Upper lobe of left lung (tissue), 6 donors: ENCODE measurements at places on chromosomes 2 and 18. TPM values are rescaled to one million over a fixed set of nuclear protein-coding genes. Genes with fewer than 3 reads are reported as not detected.

- no peaks in the 10 kb centered on the region for H3K27me3 ChIP-seq
- H3K36me3 ChIP-seq, result peaks cover 48% of the 10 kb centered on the region
- no peak overlapping the region for H3K27ac ChIP-seq
- no peak overlapping the region for H3K4me3 ChIP-seq
- peak; percentile 42 for DNase-seq
These were observed 16.3 kb downstream of the VPS4B start for GRCh38 chr18:63405986-63406385.

DNA sequence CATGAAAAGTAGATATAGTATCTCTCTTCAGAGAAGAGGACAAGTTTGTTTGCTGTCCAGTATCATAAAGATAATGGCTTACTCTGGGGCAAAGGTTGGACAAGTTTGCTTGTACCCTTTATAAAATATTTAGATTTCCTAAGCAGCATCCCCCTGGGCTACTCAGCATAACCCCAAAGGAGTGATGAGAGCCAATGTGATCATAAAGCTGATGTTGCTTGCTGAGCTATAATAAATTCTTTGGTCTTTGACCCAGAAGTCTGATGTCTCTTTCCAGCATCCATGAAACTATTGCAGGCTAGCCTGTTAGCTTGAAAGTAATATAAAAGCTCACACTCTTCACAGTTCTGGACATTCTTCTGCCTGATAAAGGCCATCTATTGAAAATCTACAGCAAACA is 138.3 kb upstream of the STON1 start:
- H3K27me3 ChIP-seq, result no peaks in the 10 kb centered on the region
- no peaks in the 10 kb centered on the region for H3K4me1 ChIP-seq

DNA sequence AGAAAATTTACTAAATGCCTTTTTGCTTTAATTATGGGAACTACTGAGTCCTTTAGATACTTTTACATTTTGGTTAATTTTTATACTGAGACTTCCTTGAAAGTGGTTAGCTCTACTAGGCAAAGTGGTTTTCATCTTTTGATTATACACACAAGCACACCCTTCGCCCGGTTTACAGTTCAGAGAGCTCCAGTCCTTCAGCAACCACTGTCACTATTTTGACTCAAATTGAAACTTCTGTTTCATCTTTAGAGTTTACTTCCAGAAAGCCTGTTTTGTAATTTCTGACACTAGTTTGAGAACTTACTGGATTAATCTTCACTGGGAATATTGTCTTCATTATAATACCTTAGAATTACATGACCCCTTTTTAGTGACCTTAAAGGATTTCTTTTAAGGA is 140.3 kb upstream of the FOSL2 start:
- H3K36me3 ChIP-seq, result no peaks in the 10 kb centered on the region
- no peaks in the 10 kb centered on the region for H3K27me3 ChIP-seq
- H3K4me1 ChIP-seq, result no peaks in the 10 kb centered on the region
- DNase-seq, result no peak
- no peak overlapping the region for H3K4me3 ChIP-seq

DNA sequence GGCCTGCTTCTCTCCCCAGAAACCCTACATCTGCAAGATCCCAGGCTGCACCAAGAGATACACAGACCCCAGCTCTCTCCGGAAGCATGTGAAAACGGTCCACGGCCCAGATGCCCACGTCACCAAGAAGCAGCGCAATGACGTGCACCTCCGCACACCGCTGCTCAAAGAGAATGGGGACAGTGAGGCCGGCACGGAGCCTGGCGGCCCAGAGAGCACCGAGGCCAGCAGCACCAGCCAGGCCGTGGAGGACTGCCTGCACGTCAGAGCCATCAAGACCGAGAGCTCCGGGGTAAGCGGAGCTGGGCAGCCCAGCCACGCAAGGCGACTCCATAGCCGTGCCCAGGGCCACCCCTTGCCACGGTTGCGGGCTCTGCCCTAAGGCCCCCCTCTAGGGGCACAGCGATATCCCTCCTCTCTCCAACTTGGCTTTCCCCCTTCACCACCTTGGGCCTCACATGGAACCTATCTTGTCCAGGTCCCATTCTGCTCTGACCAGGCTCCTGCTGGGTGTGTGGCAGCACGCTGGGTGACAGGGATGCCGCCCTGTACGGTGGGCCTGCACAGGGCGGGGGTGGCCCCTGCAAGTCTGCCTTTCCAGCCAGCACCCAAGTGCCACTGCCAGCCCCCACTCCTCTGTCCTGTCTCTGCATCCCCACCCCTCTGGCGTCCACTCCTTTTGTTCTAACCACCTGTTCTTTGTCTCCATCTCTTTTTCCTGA is 248.9 kb downstream of the GLI2 start:
- no peak overlapping the region for H3K4me3 ChIP-seq
- H3K4me1 ChIP-seq, result no peaks in the 10 kb centered on the region
- no peaks in the 10 kb centered on the region for H3K36me3 ChIP-seq
- DNase-seq, result no peak
- no peak overlapping the region for H3K27ac ChIP-seq

- no peaks in the 10 kb centered on the region for H3K36me3 ChIP-seq
- no peak overlapping the region for H3K27ac ChIP-seq
- no peaks in the 10 kb centered on the region for H3K27me3 ChIP-seq
These were observed 32.6 kb downstream of the CREG2 start for GRCh38 chr2:101354420-101355311.

- no peaks in the 10 kb centered on the region for H3K4me1 ChIP-seq
- H3K36me3 ChIP-seq, result no peaks in the 10 kb centered on the region
- DNase-seq, result no peak
- H3K27me3 ChIP-seq, result no peaks in the 10 kb centered on the region
- no peak overlapping the region for H3K27ac ChIP-seq
These were observed 878.8 kb downstream of the TSN start for GRCh38 chr2:122634256-122634655.

DNA sequence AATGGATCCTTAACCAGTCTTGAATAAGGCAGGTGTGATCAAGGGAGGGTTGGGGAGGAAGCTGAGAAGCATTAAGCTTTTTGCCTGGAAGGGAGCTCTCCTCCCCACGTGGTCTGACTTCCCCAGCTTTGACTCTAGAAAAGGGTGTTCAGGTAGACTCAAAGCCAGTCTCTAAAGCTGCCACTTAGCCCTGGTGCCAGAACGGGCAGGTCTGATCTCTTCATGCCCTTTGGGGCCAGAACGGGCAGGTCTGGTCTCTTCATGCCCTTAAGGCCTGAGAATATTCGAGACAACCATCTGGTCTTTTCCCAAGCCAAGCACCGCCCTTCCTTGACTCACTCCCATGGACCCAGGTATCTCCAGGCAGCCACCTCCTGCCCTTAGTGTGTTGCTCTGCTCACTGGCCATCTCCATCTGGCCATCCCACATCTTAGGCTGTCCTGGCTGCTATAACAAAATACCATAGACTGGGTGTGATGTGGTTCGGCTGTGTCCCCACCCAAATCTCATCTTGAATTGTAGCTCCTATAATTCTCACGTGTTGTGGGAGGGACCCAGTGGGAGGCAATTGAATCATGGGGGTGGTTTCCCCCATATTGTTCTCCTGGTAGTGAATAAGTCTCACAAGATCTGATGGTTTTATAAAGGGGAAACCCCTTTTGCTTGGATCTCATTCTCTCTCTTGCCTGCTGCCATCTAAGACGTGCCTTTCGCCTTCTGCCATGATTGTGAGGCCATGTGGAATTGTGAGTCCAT is 59.4 kb downstream of the SNORC start:
- H3K4me3 ChIP-seq, result no peak overlapping the region
- no peaks in the 10 kb centered on the region for H3K36me3 ChIP-seq
- DNase-seq, result no peak
- peaks cover 27% of the 10 kb centered on the region for H3K4me1 ChIP-seq
- H3K27ac ChIP-seq, result no peak overlapping the region

GRCh38 chr2:15745907-15746702 is 154.4 kb downstream of the DDX1 start:
- H3K36me3 ChIP-seq, result no peaks in the 10 kb centered on the region
- no peak overlapping the region for H3K4me3 ChIP-seq
- no peaks in the 10 kb centered on the region for H3K27me3 ChIP-seq
- no peak overlapping the region for H3K27ac ChIP-seq
- peaks cover 6% of the 10 kb centered on the region for H3K4me1 ChIP-seq

DNA sequence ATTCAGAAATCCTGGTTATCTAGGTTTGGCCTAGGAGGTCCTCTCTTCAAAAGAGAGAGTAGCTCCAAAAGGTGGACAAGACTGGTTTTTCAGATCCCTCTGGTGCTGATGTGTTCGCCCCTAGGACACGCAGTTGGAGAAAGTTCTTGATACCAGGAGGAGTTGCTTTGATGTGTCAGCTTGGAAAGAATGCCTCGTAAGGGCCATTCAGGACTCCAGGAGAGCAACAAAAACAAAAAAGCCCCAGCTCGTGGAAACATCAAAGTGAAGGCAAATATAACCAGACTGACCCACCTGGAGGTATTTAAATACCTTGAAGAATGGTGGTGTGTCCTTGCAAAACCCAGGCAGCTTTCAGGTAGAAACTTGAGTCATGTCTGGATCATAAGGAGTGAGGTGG is 12.5 kb upstream of the LBH start:
- no peak overlapping the region for H3K27ac ChIP-seq
- H3K36me3 ChIP-seq, result no peaks in the 10 kb centered on the region
- H3K4me3 ChIP-seq, result no peak overlapping the region
- no peak for DNase-seq
- no peaks in the 10 kb centered on the region for H3K4me1 ChIP-seq

DNA sequence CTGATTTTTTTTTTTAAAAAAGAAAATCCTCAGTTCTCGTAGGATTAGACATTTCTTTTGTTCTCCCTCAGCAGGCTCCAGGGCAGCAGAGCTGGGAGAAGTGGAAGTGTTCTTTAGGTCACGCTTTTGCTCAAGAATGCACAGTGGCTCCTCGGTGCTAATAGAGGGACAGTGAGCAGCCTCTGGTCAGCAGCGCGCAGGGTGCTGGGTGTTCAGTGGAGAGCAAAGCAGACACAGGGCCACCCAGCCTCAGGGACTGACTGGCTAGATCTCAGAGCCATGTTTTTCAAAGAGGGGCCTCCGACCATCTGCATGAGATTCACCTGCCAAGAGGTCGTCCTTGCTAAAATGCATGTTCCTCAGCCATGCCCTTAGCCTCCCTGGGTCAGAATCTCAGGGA is 218.8 kb downstream of the HAUS1 start:
- H3K4me1 ChIP-seq, result no peaks in the 10 kb centered on the region
- DNase-seq, result no peak
- no peak overlapping the region for H3K4me3 ChIP-seq

GRCh38 chr2:6975988-6976387 is 58.8 kb downstream of the RNF144A start:
- H3K27ac ChIP-seq, result no peak overlapping the region
- H3K4me3 ChIP-seq, result no peak overlapping the region
- H3K27me3 ChIP-seq, result no peaks in the 10 kb centered on the region
- peaks cover 23% of the 10 kb centered on the region for H3K4me1 ChIP-seq

DNA sequence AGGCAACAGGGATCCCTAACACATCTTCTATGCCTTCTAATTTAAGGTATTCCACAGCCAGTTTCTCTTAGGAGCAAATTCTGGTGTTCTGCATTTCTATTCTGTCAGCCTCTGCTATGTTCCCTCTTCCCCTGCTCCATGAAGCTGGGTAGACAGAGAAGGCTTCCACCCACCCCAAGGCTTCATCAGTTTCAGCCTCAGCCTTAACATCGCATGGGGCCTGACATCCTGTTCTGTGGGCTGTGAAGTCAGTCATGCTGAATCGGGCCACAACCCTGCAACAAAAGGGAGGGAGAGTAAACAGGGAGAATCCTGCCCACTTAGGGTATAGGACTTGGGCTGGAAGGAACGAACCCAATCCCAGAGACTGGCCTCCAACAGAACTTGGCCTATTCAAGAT is 70.6 kb upstream of the PPM1B start:
- H3K27me3 ChIP-seq, result no peaks in the 10 kb centered on the region
- no peak overlapping the region for H3K4me3 ChIP-seq
- H3K27ac ChIP-seq, result no peak overlapping the region
- H3K4me1 ChIP-seq, result peaks cover 6% of the 10 kb centered on the region
- H3K36me3 ChIP-seq, result no peaks in the 10 kb centered on the region

DNA sequence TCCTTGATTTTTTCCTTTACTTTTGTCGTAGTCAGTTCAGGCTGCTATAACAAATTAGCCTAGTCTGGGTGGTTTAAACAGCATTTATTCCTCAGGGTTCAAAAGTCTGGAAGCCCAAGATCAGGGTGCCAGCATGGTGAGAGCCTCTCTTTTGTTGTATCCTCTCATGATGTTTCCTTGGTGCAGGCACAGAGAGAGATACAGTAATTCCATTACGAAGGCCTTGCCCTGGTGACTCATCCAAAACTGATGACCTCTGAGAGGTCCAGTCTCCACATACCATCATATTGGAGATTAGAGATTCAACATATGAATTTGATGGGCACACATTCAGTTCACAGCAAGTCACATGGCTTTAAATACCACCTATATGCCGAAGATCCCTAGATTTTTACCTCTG is 253.8 kb downstream of the CYRIA start:
- no peak overlapping the region for H3K4me3 ChIP-seq
- no peaks in the 10 kb centered on the region for H3K27me3 ChIP-seq
- no peak for DNase-seq
- no peaks in the 10 kb centered on the region for H3K4me1 ChIP-seq

DNA sequence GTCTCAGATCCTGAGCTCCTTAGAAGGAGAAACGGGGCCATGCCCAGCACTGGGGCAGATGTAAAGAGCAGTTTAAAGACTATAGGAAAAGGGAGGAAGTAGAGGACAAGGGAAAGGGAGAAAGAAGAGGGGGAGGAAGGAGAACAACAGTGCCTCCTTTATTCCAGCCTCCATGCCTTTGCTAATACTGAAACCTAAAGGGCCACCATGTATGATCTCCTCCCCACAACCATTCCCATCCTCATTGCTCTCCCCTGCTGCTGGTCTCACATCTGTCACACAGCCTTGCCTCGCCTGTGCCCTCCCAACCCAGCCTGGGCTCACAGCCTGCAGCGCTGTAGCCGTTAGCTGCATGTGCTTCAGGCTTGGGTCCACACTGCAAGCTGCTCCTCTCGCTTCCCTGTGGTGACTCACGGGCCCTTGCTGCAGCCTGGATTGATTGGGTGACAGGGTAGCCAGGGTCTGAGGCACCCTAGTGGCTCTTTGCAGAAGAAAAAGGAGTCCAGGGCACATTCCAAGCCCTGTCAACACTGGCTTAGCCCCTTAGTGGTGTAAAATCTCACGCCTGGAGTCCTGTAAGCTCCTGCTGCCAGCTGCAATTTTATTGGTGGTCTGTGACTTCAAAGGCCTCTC is 281.9 kb downstream of the SRBD1 start:
- no peaks in the 10 kb centered on the region for H3K27me3 ChIP-seq
- H3K27ac ChIP-seq, result no peak overlapping the region
- H3K4me3 ChIP-seq, result no peak overlapping the region
- H3K4me1 ChIP-seq, result peaks cover 6% of the 10 kb centered on the region

- H3K4me3 ChIP-seq, result no peak overlapping the region
- H3K36me3 ChIP-seq, result no peaks in the 10 kb centered on the region
- H3K27me3 ChIP-seq, result no peaks in the 10 kb centered on the region
- H3K4me1 ChIP-seq, result no peaks in the 10 kb centered on the region
- no peak for DNase-seq
These were observed 14.8 kb upstream of the ARL5A start for GRCh38 chr2:151842830-151843690.

The MARCHF7 gene
- 69.0 TPM for total RNA-seq

The RANBP2 gene
- 58.7 TPM for total RNA-seq

The MGAT4A gene
- 45.6 TPM for total RNA-seq

The HOXD12 gene
- total RNA-seq, result not detected

The PROKR1 gene
- total RNA-seq, result not detected

The UGT1A5 gene
- not detected for total RNA-seq
